ENCODE measurements at places on chromosomes 6 and 20.

GRCh38 chr20:23640671-23641667, 3.2 kb upstream of the CST3 start:
- no peak for DNase-seq

DNA sequence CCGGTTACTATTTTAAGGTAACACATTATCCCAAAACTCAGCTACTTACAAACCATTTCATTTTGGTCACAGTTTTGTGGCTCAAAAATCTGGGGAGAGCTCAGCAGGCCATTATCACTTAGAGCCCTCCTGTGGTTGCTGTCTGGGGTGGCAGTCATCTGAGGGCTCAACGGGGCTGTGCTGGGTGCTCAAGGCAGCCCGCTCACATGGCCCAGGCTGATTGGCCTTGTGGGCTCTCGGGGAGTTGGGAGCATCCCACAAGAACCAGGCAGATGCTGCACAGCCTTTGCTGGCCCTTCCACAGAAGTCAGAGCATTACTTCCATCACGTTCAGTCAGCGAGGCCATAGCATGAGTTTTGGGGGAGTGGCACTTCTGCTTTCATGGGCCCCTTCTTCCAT, 6.3 kb upstream of the VSX1 start:
- no peak for DNase-seq

DNA sequence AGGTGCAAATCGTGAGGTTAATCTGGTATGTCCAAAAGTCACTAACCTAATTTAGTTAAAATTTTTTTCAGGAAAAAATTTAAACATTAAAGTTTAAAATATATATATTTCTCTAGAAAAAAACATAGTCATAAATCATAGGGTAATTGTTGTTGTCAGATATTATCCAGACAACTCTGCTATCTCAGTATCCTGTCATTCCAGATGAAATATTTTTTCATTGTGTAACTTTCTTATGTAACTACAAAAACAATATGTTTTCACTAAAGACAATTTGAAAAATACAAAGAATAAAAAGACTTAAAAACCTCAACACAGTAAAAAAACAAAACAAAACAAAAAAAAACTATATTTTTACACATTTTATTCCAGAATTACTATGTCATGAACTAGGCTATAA, 57.6 kb downstream of the TENT5A start:
- DNase-seq = no peak

GRCh38 chr6:138592749-138593123, 93.4 kb upstream of the NHSL1 start:
- DNase-seq = no peak

- DNase-seq = no peak
These were observed 636 bp downstream of the RTF2 start for GRCh38 chr20:56469077-56469449.

- no peak for DNase-seq
These were observed 69.4 kb upstream of the NAA20 start for GRCh38 chr20:19947611-19948264.

Measured in left renal pelvis (tissue), 4 donors.